ENCODE measurements at places on chromosomes 6 and 20.

GRCh38 chr6:63573899-63574553 lies 1.7 kb downstream of the LOC128125822 start:
- DNase-seq: peak; percentile 74

DNA sequence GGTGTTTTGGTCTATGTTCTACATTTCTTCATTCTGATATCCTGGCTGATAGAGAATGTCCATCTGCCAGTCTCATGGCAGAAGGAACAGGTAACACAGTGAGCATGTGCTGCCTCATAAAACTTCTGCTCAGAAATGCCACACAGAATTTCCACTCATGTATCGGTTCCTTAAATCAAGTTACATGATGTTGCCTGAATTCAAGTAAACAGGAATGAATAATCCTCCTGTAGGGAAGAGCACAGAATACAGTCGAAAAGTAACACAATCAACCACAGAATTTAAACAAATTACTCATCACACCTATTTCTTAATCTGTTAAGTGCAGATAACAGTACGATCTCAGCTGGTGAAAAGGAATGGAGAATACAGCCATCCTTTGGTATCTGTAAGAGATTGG lies 74.7 kb downstream of the FAM217A start:
- no peak for DNase-seq

GRCh38 chr6:21157186-21157929 lies 436.2 kb upstream of the SOX4 start:
- no peak for DNase-seq

DNA sequence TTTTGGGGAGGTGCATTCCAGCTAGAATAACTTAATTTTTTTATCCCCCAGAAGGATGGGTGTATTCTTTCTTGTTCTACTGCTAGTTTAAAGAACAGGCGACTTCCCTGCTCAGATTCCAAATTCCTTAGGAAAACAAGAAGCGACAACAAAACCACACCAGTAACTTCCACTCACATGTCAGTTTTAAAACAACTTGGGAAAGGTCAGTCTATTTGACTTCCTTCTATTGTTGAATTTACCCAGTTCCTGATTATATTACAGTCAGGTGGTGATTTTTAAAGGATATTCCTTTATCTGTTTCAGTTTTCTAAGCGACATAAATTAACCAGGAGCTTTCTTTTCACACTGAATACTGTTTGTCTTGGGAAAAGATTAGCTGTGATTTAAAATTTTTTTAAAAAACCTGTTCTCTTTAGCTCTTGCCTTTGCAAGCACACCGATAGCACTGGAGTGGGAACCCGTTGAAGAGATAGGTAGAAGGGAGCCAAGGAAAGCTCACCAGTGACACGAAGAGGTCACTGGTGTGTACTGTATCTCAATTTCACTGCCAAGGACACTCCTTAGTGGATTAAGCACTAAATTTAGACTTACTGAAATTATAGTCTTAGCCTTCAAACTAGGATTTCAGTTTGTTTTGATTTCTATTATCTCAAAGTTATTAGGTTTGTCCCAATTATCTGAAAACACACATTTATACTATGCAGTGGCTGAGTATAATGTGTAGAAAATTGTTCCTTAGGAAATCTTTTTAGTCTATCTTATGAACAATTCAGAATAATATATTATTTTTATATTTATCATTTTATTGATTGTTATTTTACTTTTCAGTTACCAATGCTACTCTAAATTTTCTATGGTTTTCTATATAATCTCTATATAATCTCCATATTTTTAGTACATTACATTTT lies 22.3 kb downstream of the MARCKS start:
- peak; percentile 76 for DNase-seq

DNA sequence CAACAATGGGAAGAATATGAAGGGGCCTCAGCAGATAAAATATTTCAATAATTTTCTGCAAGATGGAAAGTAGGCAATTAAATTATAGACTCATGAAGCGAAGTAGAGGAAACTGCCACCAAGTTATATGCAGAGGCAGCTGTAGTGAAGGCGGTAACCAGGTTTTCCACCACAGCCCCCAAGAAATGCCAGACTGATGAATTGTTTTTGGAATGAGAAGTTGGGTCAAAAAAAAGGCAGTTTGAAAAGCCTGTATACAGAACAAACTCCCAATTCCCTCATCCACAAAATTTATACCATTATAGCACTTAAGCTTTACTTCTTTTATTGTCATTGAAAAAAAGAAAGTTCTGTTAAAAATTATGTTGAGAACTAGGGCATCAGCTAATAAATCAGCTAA lies 45.3 kb downstream of the ELOVL4 start:
- no peak for DNase-seq

Measured in Peyer's patch (tissue), 4 donors.